CD8-positive, alpha-beta memory T cell (primary cell): ENCODE measurements at places on chromosomes 6 and 20.
A peak's percentile ranks its signal among the peaks of the same experiment; 100 is the strongest.

DNA sequence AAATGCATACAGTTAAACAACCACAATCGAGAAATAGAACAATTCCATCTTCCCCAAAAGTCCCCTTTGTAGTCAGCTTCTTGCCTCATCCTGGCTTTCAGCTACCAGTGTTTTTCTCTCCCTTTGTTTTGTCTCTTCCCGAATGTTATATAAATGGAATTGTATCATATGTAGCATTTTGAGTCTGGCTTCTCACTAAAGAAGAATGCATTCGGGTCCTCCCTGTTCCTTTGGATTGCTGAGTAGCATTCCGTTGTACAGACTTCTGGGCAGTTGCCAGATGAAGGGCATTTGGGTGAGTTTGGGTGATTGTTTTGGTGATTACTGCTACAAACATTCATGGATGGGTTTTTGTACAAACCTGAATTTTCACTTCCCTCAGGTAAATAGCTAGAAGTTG, 27.8 kb downstream of the PRPH2 start:
- no peak for DNase-seq

DNA sequence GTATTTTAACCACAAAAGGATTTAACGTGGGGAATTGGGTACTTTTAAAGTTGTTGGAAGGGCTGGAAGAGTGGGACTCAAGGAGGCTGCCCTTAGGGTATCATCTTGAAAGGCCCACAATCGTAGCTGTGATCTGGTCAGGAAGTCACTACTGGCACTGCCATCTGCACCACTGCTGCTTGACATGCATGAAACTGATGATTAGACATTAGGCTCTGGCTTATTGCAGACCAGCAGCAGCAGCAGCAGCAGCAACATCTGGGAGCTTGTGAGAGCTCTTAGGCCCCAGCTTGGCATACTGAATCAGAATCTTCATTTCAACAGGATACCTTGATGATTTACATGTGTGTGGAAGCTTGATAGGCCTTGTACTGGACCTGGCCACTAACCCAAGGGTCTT, 68.6 kb downstream of the PHF20 start:
- DNase-seq: no peak

- no peak for DNase-seq
Measured at GRCh38 chr20:10632721-10633509, 40.9 kb downstream of the JAG1 start.

- no peak for DNase-seq
Measured at GRCh38 chr6:122438975-122439374, 32.6 kb downstream of the SERINC1 start.

DNA sequence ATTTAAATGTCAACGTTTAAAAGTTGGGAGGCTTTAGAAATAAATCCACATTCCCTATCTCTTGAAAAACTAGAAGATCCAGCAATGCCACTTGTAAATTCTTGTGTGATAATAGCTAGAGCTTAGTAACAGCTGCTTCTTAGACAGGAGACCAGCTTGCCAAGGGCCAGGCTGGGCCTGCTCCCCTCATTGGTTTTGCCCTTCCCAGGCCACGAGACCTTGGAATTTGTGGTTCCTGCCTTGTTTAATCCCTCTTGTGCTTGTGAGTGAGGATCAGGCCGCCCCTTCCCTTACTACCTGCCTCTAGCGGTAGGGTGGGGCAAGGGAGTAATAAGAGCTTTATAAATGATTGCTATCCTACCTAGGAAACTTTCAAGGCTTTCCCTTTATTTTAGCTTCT, 363.5 kb downstream of the SYNE1 start:
- no peak for DNase-seq

GRCh38 chr20:45880988-45881788, at the start of gene ZSWIM1:
ZSWIM1 (plus strand) TSS chr20:45881227; CDS start chr20:45882593, 1,366 bp downstream.
- DNase-seq: peak; percentile 98

- no peak for DNase-seq
Measured at GRCh38 chr20:63574829-63575743, 1.0 kb upstream of the HELZ2 start.

DNA sequence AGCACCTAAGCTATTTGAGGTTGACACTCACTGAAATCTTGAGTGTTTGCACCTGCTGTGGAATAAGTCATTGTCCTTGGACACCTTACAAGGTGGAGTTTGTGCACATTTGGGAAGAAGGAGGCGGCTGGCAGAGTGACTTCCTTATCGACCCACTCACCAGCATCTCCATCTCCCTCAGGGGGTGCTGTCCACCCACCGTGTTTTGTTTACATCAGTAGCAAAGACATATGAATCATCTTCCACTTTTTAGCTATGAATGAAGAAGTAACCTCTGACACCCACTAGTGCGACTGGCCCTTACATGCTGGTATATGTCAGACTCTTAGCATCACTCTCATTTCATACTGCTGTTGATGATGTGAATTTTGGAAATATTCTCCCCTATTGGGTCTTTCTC, 119.5 kb upstream of the SGK1 start:
- DNase-seq: no peak

DNA sequence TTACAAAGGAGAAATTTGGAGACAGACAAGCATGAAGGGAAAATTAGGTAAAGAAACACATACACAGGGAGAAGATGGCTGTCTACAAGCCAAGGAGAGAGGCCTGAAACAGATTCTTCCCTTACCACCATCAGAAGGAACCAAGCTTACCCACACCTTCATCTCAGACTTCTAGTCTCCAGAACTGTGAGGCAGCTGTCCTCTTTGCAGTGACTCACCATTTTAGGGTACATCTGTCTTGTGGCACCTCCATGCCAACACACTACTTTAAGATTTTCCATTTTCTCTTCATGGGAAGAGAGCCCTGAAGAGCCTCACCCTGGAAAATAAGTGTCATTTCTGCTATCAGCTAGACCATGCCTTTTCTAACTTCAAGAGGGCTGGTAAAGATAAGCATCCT, 369.3 kb downstream of the FRK start:
- DNase-seq: no peak
